ENCODE measurements at places on chromosomes 12 and 14.
A peak's percentile ranks its signal among the peaks of the same experiment; 100 is the strongest.

- DNase-seq = no peak
Measured at GRCh38 chr14:29045237-29045636, 278.6 kb downstream of the FOXG1 start.

DNA sequence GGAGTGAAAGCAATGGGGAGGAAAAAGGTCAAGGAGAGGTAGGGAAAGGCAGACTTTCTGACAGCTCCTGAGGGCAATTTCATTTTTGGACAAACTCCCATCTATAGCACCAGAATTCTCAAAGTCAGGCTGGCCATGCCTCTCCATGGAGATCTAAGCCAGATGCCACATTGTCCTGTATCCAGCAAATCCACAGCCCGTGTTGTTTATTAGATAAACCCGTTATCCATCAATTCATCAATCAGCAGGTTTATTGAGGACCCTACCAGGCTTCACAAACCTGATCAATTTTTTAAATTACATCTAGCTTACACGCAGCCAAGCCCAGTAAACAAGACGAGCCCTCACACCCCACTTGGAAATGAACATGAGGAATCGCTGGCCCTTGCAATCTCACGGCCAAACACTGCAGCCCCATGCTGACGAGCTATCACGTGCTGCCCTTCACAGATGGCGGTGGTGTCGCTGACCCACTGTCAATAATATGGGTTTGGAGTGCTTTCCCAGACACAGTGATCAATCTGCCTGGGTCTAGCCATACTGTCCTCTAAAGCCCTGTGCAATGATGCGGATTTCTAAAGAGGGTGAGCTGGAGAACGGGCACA is 332.9 kb downstream of the DPF3 start:
- no peak for DNase-seq

DNA sequence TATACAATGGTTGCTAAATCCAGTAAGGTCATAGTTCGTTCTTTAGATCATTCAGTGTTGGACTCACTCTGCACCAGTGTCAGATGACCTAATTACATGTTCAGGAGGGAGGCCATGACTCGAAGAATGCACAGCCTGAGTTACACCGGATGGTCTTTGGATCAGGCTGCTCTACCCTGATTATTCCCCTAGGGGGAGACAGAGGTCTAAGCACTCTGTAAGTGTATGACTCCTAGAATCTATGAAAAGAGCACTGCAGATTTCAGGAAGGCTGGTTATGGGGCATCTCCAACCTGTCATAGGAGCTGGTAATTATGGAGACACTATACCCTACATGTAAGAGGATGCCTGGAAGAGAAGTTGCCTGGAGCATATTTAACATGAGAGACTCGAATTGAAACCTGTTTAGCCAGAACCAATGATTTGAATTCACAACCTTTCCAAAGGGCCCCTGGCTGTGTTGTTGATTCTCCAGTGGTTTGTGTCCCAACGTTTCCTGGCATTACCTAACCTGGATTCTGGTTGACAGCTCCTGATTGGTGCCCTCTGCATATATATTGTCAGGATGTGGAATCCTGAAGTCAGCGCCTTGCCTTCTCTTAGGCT is at the start of gene MUCL1:
TSS of gene MUCL1 (plus strand) at position 584 of the 606 bp plus-strand sequence. CDS start 67 bp downstream, outside the sequence.
- peak; percentile 22 for DNase-seq

- DNase-seq = no peak
Measured at GRCh38 chr12:20150835-20151422, 217.4 kb upstream of the PDE3A start.

GRCh38 chr12:132478845-132479244 is 11.1 kb upstream of the FBRSL1 start:
- no peak for DNase-seq

DNA sequence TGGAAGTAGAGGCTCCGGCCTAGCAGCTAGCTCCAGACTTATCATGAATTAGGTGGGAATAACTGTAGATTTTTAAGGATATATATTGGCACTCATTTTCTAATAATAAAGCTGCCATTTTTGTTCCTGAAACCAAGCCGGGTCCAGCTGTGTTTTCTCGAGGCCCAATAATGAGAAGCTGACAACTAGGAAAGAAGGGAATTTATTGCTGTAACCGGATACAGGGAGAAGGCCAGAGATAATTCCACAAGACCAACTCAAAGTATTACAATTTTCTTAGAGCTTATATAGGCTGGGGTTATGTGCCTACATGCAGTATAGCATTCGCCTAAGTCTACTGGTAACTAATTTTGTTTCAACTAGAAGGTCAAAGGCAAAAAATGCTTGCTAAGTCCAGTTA is 122.3 kb upstream of the FBXO33 start:
- DNase-seq = no peak

- no peak for DNase-seq
Measured at GRCh38 chr14:95189367-95190132, 32.2 kb upstream of the DICER1 start.

DNA sequence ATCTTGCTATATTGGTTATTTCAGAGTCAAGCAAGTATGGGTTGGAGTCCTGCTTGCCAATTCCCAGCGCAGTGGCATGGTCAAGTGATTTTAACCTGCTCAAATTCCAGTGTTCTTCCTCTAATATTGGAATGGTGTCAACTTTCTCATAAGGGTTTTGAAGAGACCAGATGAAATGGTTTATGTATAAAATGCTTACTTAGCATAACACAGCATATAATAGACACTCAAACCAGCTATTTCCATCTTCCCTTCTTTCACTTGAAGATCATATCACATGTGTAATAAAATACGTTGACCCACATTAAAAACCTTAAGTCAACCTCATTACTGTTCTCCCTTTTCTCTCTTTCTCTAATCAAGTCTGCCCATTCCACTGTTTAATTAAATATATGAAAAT is 144.0 kb downstream of the NAV3 start:
- DNase-seq = no peak

DNA sequence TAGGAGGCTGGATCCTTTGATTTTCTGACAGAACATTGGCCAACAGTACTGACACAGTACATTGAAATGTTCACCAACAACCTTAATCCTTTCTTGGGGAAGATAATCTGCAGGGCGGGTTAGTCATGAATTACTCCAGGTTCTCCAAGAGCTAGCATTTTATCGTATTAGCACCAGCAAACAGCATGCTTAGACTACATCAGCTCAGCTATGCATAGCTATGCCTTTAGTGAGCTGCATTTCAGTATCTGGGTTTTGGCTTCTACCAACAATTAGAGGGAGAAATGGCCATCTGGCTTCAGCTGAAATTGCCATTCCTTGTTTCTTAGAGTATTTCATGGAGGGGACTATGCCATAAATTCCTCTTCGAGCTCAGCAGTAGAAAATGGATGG is 33.8 kb downstream of the SAMD4A start:
- DNase-seq = no peak

- peak; percentile 70 for DNase-seq
Measured at GRCh38 chr12:95173392-95174251, 43.6 kb downstream of the FGD6 start.

- no peak for DNase-seq
Measured at GRCh38 chr14:69928111-69928523, 48.9 kb downstream of the SMOC1 start.

GRCh38 chr12:26018926-26019325 is 60.4 kb downstream of the RASSF8 start:
- DNase-seq = no peak

DNA sequence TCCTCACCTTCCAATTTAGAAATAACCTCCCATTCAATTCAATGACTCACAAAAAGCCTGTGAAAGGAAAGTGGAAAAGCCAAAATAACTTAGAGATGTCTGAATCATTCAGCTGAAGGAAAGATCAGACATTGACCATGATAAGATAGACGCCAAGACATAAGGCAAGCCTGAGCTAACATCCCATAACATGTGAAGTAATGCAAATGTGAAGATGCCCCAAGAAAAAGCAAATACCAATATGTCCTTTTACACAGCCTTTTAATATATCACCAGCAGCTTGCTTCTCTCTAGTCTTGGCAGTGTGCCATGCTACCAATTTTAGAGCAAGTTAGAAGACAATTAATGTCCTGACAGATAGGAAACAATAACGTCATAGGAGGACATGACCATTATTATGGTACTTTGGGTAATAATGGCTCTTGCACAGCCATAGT is 2.4 kb upstream of the NUMB start:
- no peak for DNase-seq

- DNase-seq = no peak
Measured at GRCh38 chr14:99280852-99281251, 8.9 kb upstream of the BCL11B start.

DNA sequence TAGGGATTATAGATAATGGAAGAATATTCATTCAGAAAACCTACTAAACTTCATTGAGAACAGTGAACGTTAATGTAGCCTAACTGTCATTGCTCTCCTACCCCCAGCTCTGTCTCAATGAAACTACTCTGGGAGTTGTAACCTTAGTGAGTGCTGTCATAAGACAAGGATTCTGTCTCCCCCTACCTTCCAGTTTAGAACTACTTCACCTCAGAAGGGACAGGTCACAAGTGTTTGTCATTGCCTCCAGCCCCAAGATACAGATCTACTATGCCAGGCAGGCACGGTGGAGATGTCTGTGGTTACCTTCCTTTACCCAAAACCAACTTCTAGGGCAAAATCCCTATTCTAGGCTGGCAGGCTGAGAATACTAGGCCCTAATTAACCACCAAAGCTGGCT is 833.1 kb upstream of the SEL1L start:
- DNase-seq = no peak

DNA sequence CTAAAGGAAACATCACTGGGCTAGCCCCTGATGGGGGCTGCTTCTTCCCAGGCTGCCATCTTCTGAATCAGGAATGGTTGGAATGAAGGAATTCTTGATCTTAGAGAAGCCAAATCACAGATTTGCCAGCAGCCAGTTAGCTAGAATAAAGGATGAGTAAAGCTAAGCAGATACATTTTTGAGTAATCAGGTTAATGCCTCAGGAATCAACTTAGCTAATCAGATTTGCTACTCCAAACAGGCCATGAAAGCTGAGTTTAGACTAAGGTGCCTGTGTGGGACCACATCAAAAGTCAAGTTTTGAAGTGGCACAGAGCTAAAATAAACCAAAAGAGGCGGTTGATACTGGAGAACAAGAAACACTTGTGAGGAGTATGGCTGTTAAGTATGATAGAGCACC is 28.8 kb upstream of the LMO3 start:
- DNase-seq = no peak

DNA sequence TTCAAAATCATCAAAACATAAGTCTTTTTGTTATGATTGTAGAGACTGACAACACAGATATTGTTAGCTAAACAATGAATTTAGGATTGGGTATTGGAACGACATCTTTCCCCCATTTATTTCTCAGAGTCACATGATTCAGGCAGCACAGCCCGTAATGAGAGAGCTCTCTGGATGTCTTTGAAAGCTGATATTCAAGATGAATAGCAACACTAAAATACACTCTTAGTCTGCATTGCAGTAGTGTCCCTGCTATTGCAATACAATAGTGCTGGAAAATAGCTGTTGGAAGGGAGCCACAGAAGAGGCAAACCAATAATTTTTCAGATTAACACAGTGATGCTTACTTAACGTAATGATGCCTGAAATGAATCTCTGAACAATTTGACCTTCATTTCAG is 9.9 kb downstream of the GTSF1 start:
- DNase-seq = no peak

DNA sequence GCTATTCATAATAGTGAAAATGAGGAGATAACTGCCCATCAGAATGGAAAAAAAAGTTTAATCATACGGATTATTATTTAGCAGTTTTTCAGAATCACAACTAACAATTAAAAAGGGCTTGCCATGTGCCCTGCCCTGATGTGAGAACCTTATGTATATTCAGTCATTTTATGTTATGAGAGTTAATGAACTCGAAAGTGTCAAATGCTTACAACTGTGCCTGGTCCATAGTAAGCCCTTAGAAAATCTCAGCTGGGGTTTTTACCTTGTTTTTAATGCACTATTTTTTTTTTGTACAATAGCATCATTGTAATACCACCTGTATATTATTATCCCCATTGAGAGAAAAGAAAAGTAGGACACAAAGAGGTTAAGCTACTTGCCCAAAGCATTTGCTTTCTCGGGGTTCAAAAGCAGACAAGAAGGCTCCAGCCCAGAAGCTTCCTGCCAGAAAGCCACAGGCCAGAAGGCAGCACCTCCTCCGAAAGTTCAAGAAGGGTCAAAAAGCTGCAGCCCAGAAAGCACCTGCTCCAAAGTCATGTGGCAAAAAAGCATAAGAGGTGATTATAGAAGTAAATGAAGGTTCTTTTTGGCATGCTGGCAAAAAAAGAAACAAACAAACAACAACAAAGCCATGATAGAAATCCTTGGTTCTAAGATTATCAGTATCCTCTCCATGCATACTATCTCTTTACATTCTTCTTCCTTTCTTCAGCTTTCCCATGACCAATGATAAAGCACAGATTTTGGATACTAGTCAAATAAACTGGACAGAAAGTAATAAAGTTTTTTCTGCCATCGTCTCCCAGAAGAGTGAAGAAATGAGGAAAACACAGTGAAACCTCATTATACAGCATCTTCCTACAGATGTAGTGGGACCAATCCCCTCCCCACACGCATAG is 59.1 kb upstream of the NAP1L1 start:
- no peak for DNase-seq

- DNase-seq = no peak
Measured at GRCh38 chr14:99608591-99608990, 4.6 kb upstream of the CCDC85C start.

- no peak for DNase-seq
Measured at GRCh38 chr14:102164965-102165364, 25.3 kb downstream of the WDR20 start.

DNA sequence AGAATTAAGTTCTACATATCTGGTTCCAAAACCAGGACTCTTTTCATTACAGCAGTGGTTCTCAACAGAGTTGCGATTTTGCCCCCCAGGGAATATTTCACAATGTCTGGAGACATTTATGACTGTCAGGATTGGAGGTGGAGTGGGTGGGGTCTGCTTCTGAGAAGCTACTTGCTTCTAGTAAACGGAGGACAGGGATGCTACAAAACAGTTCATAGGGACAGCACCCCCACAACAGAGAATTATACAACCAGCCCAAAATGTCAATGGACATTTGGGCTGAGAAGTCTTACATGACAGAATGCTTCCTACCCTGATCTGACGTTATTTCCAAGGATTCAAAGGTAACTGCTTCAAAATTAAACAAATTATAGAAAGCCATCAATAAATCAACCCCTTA is 739 bp upstream of the SPATA7 start:
- DNase-seq = no peak
